T-helper 17 cell (primary cell): ENCODE measurements at places on chromosomes 5 and 9. TPM values are rescaled to one million over a fixed set of nuclear protein-coding genes. Genes with fewer than 3 reads are reported as not detected.
A peak's percentile ranks its signal among the peaks of the same experiment; 100 is the strongest.

- no peak for DNase-seq
These were observed 52.5 kb downstream of the OTULIN start for GRCh38 chr5:14716755-14717752.

UBAC1 gene
- 23.2 TPM for total RNA-seq

SAPCD2 gene
- 0.39 TPM for total RNA-seq

- DNase-seq, result no peak
These were observed 432 bp downstream of the HSPA9 start for GRCh38 chr5:138574744-138575193.

GRCh38 chr5:149537374-149537975, 13.8 kb downstream of the CSNK1A1 start:
- no peak for DNase-seq

IFNA13 gene
- total RNA-seq, result not detected

DNA sequence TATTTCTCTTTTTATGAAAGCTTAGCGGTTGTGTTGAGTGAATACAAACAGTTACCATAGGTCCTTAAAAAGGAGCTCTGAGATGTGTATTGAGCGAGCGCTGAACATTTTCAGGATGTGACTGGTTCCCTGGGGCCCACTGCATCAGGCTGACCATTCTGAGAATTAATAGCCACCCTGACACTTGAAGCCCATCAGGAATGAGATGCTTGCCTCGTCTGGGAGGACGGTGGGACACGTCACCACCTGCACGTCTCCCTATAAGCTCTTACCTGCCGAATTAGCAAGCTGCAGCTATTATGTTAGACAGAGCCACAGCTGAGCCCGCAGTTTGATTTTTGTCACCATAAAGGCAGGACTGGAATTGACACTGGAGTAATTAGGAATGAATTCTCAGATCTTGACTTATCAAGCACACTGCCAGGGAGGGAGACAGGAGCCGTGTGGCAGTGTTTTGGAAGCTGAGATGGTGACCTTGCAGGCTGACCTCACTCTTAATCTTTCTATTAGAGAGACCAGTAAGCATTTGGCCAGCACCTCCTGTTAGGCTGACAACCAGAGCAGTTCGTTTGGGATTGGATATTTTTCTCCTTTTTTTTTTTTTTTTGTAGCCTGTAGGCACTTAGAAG, 373.1 kb upstream of the WWC1 start:
- DNase-seq, result no peak

CNTNAP3 gene
- not detected for total RNA-seq

ORM2 gene
- total RNA-seq, result not detected

ZFP37 gene
- 0.65 TPM for total RNA-seq

DNA sequence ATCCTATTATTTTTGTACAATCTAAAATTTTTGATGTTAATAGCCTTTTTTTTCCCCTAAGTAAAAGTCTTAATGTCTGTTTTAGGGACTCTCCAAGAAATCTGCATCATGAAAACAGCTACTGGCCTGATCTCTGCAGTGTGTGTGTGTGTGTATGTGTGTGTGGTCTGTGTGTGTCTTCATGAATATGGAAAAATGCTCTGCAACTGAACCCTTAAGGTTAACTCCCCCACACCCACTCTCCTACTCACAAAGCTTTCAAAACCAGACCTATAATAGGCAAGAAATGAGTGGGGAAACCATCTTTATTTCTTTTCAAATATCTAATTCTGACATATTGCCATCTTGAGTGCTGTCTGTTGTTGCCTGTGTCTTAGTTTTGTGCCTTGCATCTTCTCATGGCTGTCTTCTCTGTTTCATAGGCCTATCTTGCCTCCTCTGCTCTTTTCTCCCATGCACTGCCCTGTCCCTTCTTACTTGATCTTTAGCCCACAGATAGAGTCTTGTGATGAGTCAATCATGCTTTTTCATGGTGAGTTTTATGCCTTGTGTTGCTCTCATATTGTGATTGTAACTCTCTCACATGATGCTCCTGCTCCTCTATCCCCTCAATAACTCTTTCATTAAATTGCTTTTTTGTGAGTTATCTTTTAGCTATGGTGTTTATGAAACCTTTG, 68.3 kb downstream of the CHSY3 start:
- no peak for DNase-seq

DNA sequence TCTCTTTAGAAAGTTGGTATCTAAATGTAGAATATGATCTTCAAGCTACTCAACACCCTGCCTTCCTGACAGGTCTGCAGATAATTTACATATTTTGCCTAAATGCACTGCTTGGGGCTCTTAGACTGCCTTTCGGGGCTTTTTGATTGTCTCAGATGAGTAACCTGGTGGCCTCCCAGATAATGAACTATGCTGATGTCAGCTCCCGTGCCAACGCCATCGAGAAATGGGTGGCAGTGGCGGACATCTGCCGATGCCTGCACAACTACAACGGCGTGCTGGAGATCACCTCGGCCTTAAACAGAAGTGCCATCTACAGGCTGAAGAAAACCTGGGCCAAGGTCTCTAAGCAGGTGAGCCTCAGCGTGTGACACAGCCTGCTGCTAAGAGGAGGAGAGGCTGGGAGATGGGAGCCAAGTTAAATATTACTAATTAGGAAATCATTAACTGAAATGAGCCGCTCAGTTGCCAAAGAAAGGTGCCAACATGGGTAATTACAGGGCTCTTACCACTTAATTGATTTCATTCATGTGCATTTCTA, 20.8 kb upstream of the CKMT2 start:
- no peak for DNase-seq

DNA sequence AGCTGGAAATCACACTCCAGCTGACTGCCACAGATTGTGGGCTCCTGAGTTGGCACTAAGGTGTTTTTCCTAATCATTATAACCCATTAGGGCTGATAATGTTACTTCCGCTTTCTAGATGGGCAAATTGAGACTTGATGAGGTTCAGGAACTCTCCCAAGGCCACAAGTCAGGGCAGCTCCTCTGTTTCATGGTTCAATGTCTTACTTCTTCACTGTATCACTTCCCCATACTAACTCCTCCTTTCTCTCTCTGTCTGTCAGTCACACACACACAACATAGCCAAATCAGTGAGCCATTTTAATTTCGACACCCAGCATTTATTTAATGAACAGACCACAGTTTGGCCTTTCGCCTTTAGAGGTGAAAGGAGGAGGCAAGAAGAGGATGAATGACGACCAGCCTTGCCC, 17.8 kb upstream of the TRAF1 start:
- no peak for DNase-seq

PSD2 gene
- total RNA-seq, result 0.07 TPM

GRCh38 chr5:127981498-127981897, 102.1 kb upstream of the SLC12A2 start:
- no peak for DNase-seq

GRCh38 chr9:12753931-12754330, 20.9 kb upstream of the LURAP1L start:
- DNase-seq, result no peak

PCDHGA6 gene
- total RNA-seq, result 0.40 TPM

GRCh38 chr5:64292611-64293215, 127.1 kb downstream of the RNF180 start:
- DNase-seq, result no peak

DNA sequence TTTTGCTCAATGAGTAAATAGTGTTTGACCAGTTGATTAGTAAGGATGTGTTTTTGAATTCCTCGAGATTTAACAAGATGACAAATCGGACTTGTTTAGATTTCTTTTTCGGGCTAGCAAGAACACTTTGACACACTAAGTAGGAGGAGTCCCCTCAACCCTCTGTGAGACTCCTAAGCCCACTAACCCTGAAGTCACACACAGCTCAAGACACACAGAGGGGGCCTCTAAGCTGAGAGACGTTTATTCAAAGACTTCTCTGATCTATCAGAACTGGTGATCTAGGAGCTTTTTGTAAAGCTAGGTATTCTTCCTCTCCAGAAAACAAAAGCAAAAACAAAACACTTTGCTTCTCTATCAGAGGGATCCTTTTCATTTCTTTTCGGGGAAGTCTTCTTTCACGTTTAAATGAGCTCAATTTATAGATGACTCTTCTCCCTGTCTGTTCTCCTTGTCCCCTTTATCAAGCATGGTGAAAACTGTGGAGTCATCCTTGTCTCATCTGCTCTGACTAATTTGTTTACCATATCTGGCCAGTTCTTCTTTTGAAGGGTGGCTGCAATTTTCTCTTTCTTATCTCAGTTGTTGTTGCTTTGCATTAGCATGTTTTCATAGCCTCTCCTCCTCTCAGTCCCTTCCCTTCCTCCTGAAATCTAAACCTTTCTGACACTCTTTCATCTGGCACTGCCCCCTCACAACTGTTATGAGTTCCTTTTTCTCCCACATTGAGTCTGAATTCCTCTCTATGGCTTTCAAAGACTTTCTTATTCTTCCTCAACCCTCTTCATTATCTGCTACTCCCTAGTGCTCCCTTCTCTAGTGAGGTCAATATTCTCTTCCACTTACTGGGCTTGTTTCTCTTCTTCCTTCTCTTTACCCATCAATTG, 68.5 kb upstream of the RAI14 start:
- DNase-seq, result no peak

DNA sequence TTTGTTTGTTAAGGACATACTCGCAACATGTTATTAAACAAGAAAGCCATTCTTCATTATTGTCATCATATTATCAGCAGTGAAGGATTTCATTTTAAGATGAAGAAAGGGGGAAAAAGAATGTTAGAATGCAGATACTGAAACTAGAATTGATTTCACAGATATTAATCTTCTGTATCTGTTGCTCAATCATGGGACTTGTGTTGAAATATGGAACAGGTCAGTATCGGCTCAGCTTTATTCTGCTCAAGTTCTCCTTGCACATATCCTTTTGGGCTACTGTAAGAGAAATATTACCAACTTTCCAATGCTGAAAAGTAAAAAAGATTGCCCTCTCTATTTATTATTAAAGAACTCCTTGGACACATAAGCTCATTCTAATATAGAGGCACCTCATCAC, 13.8 kb upstream of the ANXA1 start:
- DNase-seq, result no peak

DNA sequence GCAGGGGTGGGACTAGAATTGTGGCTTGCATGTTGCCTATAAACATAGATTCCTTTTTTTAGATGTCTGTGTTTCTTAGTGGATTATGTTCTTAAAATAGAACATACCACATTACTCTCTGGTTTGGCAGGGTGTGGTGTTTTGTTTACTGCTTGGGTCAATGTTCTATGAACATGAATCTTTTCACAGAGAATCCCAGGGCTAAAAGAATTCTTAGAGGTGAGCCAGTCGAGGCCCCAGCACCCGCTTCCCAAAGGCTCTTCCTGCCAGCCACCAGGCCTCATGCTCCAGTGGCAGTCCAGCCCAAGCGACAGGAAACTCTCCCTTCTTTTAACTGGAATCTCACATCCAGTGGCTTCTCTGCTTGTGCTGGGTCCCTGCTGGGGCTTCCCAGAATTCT, 126.6 kb downstream of the C9orf152 start:
- DNase-seq, result no peak

GRCh38 chr5:95283761-95284571, 928 bp downstream of the MCTP1 start:
- DNase-seq, result no peak

DNA sequence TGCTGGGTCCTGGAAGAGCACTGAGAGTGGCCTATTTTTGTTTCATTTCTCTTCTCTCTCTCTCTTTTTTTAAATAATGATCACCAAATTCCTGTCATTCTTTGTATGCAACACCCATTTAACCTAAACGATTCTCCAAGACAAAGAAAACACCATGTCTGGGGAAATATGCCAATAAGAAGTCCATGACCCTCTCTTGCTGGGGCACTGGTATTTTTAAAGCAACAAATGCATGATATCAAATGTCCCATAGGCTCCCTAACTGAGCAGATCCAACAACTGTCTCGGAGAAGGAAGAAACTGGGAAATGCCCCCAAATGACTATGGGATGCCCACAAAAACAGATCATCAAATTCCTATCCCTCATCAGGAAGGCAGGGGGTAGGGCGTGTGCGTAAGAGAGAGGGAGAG, 567.4 kb downstream of the CCDC171 start:
- no peak for DNase-seq

GRCh38 chr5:14155075-14155474, 11.9 kb downstream of the TRIO start:
- no peak for DNase-seq

DNA sequence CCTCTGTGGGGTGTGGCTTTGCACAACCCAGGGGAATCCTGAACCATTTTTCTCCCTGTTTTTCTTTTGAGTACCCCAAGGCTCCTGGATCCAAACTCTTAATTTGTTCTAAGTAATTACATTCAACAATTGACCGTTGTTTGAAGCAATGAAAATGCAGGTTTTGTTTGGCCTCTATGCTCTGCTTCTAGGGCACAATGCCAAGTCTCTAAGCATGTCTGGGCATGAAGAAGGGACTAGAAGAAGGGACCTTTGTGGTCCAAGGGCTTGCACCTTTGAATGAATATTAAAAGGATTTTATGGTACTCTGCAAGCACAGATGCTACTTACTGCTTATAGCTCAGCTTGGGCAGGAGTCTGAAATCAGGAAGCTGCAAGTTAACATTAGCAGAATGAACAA, 6.6 kb upstream of the ENC1 start:
- DNase-seq, result no peak

- no peak for DNase-seq
These were observed 4.2 kb upstream of the NRARP start for GRCh38 chr9:137306066-137306849.

GRCh38 chr5:150485693-150486401, 22.1 kb upstream of the NDST1 start:
- peak; percentile 10 for DNase-seq
